ENCODE measurements at places on chromosomes 1 and 21.

DNA sequence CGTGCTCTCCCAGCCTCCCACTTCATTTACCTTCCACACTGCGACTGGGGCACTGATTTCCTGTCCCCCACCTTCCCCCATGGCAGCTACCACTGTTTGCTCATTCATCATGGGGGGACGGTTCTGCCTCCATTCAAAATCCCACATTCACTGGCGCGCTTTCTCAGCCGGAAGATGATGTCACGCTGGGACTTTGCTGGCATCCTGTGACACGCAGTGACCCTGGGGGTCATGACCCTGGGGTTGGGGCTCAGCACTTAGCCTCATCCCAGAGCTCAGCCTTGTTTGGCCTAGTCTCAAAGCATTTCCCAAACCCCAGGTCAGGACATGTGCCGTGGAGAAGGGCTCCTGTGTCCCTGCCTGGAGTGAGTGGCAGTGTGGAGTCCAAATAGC, 582 bp upstream of the KCNAB2 start:
- no peak for DNase-seq

DNA sequence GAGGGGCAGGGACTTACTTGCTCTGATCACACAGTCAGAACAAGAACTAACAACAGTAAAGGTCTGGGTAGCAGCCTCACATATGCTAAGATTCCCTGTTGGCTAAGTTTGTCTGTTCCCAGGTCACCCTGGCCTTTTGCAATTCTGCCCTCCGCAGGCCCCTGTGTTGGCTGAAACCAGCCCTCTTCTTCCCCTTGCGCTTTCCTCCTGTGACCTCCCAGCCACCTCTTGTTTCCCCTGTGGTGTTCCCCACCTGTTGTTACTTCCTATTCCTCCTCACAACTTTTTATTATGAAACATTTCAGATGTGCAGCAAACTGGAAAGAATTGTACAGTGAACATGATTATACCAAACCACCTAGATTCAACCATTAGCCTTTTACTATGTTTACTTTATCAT, 23.4 kb downstream of the MAPKAPK2 start:
- DNase-seq = no peak

DNA sequence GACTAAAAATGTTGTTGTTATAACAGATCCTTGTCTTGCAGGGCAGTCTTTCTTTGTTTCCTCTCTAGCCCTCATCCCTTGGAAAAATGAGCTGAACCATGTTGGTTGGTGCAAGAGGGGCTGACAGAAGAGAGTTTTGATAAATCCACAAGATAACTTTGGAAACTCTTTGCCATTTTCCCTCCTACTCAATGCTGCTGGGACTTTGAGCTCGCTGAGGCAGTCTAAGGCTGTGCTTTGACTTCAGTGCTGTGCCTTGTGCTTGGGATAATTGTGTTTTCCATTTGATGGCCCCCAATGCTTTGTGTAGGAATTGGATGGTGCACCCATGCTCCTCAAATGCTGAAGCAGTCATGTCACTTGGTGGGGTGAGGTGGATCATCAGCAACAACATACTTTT, 31.7 kb downstream of the ST6GALNAC3 start:
- DNase-seq = no peak

DNA sequence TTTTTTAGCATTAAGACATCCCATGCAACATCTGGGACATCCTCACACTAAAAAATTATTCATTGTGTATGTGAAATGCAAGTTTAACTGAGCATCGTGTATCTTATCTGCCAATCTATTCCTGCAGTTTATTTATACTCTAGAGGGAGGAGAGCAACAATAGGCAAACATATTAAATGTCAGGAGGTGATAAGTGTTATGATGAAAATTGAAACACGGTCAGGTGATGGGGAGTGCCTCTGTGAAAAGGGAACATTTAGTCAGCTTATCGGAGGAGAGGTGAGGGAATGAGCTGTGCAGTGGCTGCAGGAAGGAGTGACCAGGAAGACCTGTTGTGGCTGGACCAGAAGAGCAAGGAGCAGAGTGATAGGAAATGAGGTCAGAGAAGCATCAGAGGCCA, 775 bp upstream of the EFCAB14 start:
- DNase-seq = peak; percentile 14

- no peak for DNase-seq
Measured at GRCh38 chr1:195097316-195097715, 1510.9 kb downstream of the KCNT2 start.

DNA sequence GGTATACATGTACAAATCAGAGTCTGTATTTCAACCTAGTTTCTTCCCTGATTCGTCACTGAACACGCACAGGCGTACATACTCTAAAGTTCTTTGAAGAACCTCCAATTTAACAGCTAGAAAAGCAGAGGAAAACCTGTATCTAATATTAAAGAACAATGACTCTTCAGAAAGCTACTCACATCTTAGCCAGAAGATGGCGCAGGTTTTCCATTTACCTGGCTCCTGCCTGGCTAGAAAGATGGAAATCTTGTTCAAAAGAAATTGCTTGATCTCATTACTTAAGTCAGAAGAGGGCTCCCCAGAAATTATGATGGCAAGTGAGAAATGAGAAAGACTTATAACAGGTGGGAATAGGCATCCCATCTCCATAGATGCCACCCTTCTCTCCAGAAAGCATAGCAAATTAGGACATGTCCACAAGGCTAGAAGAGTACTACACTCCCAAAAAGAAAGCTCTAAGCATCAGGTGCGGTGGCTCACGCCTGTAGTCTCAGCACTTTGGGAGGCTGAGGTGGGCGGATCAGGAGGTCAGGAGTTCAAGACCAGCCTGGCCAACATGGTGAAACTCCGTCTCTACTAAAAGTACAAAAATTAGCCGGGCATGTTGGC, 19.0 kb upstream of the L1TD1 start:
- DNase-seq = peak; percentile 64

DNA sequence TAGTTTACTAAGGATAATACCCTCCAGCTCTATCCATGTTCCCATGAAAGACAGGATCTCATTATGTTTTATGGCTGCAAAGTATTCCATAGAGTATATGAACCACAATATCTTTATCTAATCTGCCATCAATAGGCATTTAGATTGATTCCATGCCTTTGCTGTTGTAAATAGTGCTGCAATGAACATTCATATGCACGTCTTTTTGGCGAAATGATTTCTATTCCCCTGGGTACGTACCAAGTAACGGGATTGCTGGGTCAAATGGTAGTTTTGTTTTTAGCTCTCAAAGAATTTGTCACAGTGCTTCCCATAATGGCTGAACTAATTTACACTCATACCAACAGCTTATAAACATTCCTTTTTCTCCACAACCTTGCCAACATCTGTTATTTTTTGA, 750.9 kb downstream of the BRINP3 start:
- no peak for DNase-seq

- DNase-seq = no peak
Measured at GRCh38 chr1:172069534-172069933, 228.2 kb downstream of the DNM3 start.

- peak; percentile 35 for DNase-seq
Measured at GRCh38 chr1:174769961-174770549, 229.7 kb upstream of the CACYBP start.

- DNase-seq = no peak
Measured at GRCh38 chr1:27760426-27760825, 12.6 kb upstream of the STX12 start.

- DNase-seq = no peak
Measured at GRCh38 chr1:203492082-203492747, 1.7 kb upstream of the OPTC start.

GRCh38 chr1:177948336-177948972, 21.4 kb downstream of the SEC16B start:
- DNase-seq = peak; percentile 79

GRCh38 chr1:170309389-170310013, 163.7 kb downstream of the NTMT2 start:
- DNase-seq = no peak

DNA sequence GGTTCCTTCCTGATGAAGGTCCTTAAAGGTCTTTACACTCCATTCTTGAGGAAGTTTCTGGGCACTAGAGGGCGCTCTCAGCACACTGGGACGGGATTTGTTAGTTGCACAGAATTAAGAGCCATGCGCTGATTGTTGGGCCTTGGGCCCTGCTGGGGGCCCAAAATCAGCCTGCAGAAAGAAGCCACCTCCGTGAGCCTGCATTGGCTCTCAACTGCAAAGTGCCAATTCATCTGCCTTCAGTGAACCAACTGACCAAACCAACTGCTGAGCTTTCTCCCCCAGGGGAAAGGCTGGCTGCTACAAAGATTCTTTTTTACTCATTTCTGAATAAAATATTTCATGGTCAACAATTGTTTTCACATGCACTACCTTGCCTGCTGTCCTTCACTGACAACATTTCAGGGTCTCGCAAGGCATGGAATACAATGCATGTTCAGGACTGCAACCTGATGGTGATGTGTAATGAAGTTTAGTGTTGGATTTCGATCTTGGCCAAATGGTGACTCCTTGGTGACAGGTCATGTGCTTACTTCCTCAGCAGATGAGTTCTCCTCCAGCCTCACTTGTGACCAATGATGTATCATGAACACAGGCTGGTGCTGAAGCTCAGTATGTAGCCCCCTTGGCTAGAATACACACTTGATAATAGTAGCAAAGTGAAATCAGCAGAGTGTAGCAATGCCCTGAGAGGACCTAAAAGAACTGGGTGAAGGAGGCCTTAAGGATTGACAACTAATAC, 45.7 kb upstream of the PRDX6 start:
- DNase-seq = peak; percentile 81

GRCh38 chr1:23477359-23478144, 6.4 kb downstream of the ASAP3 start:
- no peak for DNase-seq

- DNase-seq = no peak
Measured at GRCh38 chr1:217274927-217275654, 355.8 kb downstream of the GPATCH2 start.

- DNase-seq = no peak
Measured at GRCh38 chr1:200836213-200836612, 36.6 kb upstream of the GPR25 start.

- DNase-seq = no peak
Measured at GRCh38 chr1:194293851-194294405, 1107.5 kb upstream of the B3GALT2 start.

- DNase-seq = no peak
Measured at GRCh38 chr1:170415710-170416372, 116.1 kb upstream of the GORAB start.

DNA sequence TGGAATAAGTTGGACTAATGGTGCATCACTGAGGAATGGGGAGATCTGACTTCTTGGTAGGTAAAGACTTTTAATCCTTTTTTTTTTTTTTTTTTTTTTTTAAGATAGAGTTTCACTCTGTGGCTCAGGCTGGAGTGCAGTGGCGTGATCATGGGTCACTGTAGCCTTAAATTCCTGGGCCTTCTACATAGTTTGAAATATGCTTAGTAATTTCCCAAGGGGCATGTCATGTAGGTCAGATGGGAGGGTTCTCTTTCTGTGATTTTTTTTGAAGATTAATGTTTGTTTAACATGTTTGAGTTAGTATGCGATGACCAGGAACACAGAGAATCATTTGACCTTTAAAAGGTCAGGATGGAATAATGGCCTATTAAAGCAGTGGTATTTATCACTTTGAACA, 129.1 kb downstream of the S1PR1 start:
- no peak for DNase-seq

- DNase-seq = no peak
Measured at GRCh38 chr1:161864577-161864976, 98.5 kb downstream of the ATF6 start.

DNA sequence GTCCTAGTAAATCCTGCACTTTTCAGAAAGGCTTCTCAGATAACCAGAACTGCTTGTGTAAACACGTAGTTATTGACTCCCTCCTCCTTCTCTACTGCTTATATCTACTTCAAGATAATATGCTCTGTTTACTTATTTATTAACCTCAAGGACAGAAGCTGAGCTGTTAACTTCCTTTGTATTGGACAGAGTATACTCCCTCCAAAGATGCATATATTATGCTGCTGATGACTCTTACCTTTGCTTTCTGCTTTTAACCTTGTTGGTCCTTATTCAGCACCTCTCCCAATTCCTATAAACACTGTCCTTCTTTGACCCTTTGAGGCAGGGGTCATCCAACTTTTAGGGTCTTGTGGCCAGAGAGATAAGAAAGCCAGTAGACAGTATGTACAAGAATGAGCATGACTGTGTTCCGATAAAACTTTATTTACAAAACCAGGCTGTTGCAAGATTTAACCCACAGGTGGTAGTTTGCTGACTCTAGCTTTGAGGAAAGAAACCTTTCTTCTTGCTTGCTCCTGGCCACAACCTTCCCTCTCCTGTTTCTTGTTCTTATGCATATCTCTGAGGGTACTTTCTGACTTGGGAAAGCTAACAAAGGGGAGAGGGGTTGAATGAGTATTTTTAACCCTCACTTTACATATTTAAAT, 4.9 kb downstream of the TPM3 start:
- no peak for DNase-seq

DNA sequence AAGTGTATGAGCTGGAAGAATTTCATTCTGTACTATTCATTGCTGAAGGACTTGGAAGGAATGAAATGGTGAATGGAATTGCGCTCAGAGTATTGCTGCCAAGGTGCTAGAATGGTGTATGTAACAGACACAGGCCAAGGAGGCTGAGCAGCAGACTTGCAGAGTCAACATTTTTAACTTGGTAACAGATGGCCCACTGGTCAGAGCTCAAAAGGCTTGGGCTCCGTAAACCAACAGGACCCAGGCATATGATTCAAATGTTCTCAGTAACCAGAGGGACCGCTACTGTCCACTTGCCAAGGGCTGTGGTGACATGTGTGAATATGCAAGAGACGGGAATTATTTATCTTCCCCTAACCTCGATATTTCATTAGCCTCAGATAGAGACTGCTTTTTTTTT, 28.8 kb upstream of the PTGFRN start:
- DNase-seq = no peak

- no peak for DNase-seq
Measured at GRCh38 chr1:204680461-204680860, 5.1 kb downstream of the LRRN2 start.

DNA sequence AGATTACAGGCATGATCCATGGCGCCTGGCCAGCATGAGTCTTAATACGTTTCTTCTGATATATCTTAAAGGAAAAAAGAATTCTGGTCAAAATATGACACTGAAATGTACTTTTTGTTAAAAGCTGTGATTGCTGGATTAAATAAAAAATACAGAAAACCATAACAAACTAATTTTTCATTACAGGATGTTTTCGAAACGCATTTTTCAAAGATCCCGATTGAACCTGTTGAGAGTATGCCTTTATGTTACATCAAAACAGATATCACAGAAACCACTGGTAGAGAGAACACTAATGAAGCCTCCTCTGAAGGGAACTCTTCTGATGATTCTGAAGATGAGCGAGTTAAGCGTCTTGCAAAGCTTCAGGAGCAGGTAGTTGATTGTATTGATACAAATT, 30.2 kb downstream of the BRDT start:
- DNase-seq = no peak

DNA sequence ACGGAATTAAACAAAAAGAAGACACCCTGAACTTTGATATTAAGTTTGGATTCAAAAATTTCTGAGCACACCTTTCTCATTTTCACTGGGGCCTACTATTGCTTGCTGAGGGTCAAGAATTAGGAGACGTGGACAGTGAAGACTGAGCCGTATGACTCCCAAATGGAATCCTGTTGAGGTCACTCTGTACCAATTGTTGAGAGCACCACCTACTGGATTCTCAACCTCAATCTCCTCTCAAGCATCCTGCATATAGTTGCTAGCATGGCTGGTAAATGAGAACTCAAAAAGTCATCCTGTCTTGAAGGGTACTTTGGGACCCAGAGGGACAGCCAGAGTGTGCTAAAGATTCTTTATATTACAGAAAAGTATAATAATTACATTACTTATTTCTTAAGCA, 20.2 kb upstream of the MTR start:
- peak; percentile 60 for DNase-seq
